ENCODE measurements at places on chromosomes 2 and 18.

DNA sequence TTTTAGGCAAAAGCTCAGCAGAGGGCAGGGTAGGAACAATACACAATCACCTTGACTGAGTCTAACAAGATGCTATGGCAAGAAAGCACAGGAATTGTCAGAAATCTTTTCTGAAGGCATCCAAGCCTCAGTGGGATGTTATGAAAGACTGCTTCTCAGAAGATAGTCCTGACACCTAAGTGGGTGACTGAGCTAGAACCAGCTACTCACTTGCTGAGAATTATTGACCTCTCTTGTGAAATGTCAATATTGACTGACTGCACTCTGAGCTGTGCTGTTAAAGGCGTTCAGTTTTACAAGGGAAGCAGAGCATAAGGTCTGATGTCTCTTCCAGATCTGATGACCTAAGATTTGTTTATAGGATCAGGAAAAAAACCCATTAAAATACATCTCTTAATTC, 46.1 kb downstream of the TACR1 start:
- DNase-seq, result no peak

GRCh38 chr18:72991379-72991778, 123.6 kb upstream of the NETO1 start:
- no peak for DNase-seq

GRCh38 chr2:33018271-33018670, 71.5 kb downstream of the LTBP1 start:
- DNase-seq, result no peak

- no peak for DNase-seq
Observed at GRCh38 chr2:216635171-216635570, 2.0 kb downstream of the IGFBP2 start.

DNA sequence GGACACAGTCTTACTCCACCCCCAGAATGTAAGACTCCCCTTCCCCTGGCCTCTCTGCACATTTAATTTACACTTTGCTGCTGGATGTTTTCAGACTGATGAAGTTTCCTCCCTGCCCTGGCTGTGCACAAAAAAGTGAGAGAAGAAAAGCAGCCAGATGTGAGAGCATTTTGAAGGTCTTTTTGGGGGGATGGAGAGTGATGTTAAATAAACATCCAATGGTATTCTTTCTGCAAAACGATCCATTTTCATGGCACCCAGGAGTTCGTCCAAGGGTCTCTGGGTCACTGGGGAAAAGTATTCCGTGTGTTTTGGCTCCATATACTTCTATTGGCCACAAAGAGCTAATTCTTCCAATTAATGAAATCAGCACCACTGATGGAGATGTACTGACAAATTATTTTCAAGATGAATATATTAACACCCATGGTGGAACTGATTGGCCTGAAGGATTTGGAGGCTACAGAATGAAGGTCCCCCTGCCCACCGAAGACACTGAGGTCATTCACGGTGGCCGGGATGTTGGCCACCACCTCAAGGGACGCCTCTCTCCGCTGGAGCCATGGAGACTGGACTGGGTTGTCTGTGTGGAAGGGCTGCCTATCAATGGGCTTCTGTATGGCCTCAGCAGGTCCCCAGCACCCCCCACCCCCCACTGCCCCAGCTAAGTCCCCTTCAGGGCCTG, 107.6 kb upstream of the PKDCC start:
- DNase-seq, result no peak

GRCh38 chr18:13271302-13271911, 52.8 kb downstream of the LDLRAD4 start:
- no peak for DNase-seq

GRCh38 chr2:119647440-119648169, 31.4 kb upstream of the TMEM177 start:
- DNase-seq, result no peak

GRCh38 chr2:54196646-54197045, 59.4 kb downstream of the TSPYL6 start:
- no peak for DNase-seq

GRCh38 chr2:222900354-222900753, 39.5 kb downstream of the ACSL3 start:
- DNase-seq, result no peak

Measured in CD4-positive, alpha-beta T cell treated with Interleukin-15 for 4 hours (primary cell).